ENCODE measurements at places on chromosomes 5 and 9. TPM values are rescaled to one million over a fixed set of nuclear protein-coding genes. Genes with fewer than 3 reads are reported as not detected.
A peak's percentile ranks its signal among the peaks of the same experiment; 100 is the strongest.

GRCh38 chr5:164679461-164679860, 1174.0 kb downstream of the MAT2B start:
- DNase-seq = no peak

DNA sequence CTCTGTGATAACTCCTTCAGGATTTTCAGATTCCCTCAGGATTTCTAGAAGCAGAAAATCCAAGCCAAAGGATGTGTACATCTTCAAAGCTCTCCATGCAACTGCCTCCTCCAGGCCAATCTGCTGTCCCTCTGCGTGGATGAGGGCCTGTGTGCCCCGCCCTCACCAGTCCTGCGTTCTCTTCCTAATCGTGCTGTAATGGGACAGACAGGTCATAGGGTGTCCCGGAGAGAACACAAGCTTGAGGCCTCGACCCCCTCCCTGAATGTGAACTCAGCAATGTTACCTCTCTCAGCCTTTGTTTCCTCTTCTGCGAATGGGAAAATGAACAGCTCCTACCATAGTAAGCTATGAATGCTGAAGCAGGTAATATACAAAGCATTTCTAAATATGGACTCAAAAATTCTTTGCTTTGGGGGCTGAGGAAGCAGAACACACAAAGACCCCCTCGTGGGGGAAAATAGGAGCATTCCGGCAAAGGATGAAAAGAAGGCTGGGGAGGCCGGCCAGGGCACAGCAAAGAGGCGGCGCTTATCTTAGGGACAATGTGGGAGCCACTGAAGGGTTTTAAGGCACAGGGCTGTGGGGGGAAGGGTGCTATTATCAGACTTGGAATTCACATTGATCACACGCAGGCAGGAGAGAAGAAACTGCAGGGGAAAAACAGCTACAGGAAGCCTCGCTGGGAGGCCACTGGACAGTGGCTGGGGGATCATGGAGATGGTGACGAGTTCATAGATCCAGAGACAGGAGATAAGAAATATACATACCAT, 57.2 kb upstream of the FBXW11 start:
- DNase-seq = no peak

DNA sequence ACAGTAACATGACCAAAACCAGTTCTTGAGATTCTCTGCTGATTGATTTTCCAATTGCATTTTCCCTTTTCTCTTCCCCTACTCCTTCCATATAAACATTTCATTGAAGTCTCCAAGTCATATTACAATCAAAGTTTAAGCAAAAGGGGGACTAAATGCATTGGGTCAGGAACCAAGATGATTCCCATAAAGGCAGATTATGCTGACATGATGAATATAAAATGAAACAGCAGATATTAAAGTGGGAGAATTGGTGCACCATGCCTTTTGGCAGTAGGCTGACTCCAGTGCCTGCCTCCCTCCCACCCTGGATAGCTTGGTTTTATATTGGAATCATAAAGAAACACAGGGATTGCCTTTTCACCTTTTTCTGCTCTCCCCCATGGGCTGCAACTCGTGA, 118.4 kb downstream of the ASTN2 start:
- no peak for DNase-seq

DNA sequence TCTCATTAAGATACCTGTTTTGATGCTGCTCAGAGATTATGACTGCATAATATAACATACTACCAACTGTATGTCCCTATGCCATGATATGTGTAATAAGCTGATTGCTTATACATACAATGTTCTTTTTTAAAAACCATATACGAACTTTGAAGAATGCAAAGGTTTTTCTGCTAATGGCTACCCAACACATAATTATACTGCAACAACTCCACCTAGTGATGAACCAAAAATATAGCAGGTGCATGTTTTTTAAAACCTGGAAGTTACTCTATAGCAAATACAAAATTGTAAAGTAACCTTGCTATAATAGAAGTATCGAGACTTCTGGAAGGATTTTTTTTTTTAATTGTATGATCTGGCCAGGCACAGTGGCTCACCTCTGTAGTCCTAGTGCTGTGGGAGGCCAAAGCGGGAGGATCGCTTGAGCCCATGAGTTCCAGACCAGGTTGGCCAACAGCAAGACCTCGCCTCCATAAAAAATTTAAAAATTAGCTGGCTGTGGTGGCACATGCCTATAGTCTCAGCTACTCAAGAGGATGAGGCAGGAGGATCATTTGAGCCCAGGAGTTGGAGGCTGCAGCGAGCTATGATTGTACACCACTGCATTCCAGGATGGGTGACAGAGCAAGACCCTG, 49.1 kb downstream of the HOMER1 start:
- no peak for DNase-seq

GRCh38 chr9:127196826-127197145, 67.8 kb upstream of the GARNL3 start:
- no peak for DNase-seq

GRCh38 chr9:25733336-25733982, 55.2 kb upstream of the TUSC1 start:
- DNase-seq = no peak

DNA sequence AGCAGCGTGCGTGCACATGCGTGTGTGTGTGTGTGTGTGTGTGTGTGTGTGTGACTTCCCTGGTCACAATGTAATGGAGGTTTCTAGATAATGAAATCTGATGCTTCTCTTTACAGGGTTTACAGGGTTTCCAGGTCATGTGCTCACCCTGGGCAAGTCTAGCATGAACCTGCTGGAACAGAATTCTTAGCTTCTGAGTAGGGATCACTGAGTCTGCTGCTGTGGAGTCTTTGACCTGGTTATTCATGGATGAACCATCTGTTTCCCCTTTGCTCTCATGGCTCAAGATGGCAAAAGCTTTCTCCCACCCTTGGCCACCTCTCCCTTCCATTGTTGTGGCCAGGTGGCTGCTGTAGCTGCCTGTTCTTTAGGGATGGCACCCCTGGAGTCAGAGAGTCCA, 111.6 kb upstream of the SHB start:
- no peak for DNase-seq

DNA sequence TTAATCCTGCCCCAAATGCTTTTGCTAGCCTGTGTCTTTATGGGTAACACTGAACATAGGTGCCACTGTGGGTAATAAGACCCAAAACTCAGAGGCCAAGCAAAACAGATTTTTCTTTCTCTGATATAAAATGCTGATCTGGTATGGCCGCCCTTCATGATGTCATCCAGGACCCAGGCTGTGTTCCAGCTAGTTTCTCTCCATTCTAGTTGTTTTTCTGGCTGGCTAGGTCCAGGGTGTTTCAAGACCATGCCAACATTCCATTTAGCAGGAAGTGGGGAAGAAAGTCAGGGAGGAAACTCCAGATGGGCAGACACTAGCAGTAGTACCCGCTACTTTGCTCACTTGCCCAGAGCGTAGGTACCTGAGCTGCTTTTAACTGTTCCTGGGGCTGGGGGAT, 183.9 kb upstream of the OTULINL start:
- DNase-seq = no peak

- DNase-seq = no peak
Observed at GRCh38 chr5:38396766-38397165, 138.4 kb downstream of the EGFLAM start.

DNA sequence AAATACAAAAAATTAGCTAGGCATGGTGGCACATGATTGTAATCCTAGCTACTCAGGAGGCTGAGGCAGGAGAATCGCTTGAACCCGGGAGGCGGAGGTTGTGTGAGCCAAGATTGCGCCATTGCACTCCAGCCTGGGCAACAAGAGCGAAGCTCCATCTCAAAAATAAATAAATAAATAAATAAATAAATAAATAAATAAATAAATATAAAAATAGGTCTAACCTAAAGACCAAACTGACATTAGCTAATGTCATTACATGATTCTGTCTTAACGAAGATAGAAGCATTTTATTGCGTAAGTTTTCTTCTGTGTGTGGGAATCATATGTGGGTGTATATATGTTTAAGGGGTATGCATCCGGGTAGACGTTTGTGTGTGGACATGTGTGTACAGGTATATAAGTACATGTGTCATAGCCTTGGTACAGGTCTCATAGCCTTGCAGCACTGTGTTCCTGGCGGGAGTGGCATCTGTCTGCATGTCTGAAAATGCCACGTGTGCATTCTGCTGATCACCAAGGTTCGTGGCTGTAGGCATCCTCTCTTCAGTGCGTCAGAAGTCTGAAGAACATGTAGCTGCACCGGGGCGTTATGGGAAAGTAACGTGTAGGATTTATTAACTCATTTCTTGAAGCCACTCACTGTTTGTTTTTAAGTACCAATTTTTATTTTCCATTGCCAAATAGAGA, 298.1 kb downstream of the NR3C1 start:
- no peak for DNase-seq

GRCh38 chr9:78472111-78472510, 175.2 kb downstream of the PSAT1 start:
- no peak for DNase-seq

DNA sequence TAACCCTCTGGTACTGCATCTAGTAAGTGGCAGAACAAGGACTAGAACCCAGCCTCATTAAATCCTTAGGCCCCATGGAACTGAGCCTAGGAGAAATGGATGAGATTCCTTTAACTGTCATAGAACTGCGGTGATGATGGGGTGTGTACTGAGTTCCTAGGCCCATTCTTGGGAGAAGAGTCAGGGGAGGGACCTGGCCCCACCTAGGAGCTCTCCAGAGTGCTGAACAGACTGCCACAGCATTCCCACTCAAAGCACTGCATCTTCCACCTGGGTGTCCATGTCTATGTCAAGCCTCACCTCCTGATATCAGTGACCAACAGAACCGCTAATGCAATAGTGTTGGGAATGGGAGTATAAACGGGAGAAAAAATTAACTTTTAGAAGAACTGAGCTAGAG, 36.6 kb downstream of the TTLL11 start:
- DNase-seq = no peak

- no peak for DNase-seq
Observed at GRCh38 chr5:173327084-173327947, 898 bp downstream of the STC2 start.

DNA sequence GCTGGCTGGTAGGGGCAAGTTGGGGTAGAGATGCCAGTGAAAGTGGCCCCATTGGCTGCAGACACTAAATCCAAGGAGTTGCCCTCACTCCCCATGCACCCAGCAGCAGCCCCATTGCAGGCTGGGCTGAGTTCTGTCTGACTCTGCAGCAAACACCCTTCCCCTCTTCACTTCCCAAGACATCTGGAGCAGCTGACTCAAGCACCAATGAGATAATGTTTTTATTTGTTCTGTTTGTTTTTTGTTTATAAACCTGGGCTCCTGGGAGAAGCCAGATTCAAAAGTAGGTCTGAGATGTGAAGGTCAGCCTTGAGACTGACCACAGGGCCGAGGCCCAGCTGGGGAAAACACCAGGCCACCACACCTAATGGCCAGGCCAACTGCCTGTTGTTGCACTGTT, 545.9 kb upstream of the KLF4 start:
- no peak for DNase-seq

- DNase-seq = no peak
Observed at GRCh38 chr5:59591162-59591561, 302.4 kb downstream of the PDE4D start.

DNA sequence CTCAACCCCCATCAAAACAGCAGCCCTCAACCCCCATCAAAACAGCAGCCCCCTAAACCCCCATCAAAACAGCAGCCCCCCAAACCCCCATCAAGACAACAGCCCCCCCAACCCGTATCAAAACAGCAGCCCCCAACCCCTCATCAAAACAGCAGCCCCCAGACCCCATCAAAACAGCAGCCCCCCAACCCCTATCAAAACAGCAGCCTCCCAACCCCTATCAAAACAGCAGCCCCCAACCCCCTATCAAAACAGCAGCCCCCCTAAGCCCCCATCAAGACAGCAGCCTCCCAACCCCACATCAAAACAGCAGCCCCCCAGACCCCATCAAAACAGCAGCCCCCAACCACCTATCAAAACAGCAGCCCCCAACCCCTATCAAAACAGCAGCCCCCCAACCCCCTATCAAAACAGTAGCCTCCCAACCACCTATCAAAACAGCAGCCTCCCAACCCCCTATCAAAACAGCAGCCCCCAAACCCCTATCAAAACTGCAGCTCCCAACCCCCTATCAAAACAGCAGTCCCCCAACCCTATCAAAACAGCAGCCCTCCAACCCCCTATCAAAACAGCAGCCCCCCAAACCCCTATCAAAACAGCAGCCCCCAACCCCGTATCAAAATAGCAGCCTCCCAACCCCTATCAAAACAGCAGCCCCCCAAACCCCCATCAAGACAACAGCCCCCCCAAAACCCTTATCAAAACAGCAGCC, 1.2 kb downstream of the TPPP start:
- no peak for DNase-seq

- DNase-seq = no peak
Observed at GRCh38 chr9:16422114-16422513, 448.4 kb downstream of the BNC2 start.

GRCh38 chr9:134297083-134297410, 29.2 kb upstream of the RXRA start:
- no peak for DNase-seq

- no peak for DNase-seq
Observed at GRCh38 chr5:78591972-78592700, 56.4 kb downstream of the LHFPL2 start.

- DNase-seq = no peak
Observed at GRCh38 chr9:105959531-105959930, 265.2 kb downstream of the TMEM38B start.

- no peak for DNase-seq
Observed at GRCh38 chr5:175866377-175866907, 4.9 kb upstream of the CPLX2 start.

GRCh38 chr9:119033596-119033995, 335.6 kb downstream of the BRINP1 start:
- DNase-seq = no peak

- no peak for DNase-seq
Observed at GRCh38 chr9:13845460-13845859, 468.5 kb downstream of the NFIB start.

GRCh38 chr9:87527211-87527916, 29.7 kb downstream of the DAPK1 start:
- peak; percentile 12 for DNase-seq

- DNase-seq = no peak
Observed at GRCh38 chr9:99818500-99818899, 3.2 kb upstream of the NR4A3 start.

- DNase-seq = peak; percentile 67
Observed at GRCh38 chr9:97386733-97387503, 25.0 kb upstream of the TDRD7 start.

GRCh38 chr9:122382901-122383850, 12.4 kb downstream of the PTGS1 start:
- no peak for DNase-seq

GRCh38 chr5:114909424-114909823, 260.3 kb downstream of the TRIM36 start:
- no peak for DNase-seq

Gene PCDHGB6
- total RNA-seq = 8.2 TPM

Gene GHR
- total RNA-seq = 3.6 TPM

Gene IFNA13
- not detected for total RNA-seq

Gene DRD1
- 2.9 TPM for total RNA-seq

Gene ASPN
- total RNA-seq = 7.5 TPM

Gene TTLL11
- 10.9 TPM for total RNA-seq

Gene NADK2
- 36.8 TPM for total RNA-seq

Gene FUT7
- total RNA-seq = not detected

Gene PTPRD
- total RNA-seq = 20.9 TPM

Gene MCTP1
- 35.8 TPM for total RNA-seq

Gene RIGI
- 10.0 TPM for total RNA-seq

Gene LCN15
- not detected for total RNA-seq

Gene PCDHB2
- total RNA-seq = 1.8 TPM

Gene PCDHB15
- 4.3 TPM for total RNA-seq

Gene GPR21
- total RNA-seq = 7.8 TPM

Gene CCDC171
- total RNA-seq = 4.5 TPM

Gene ARID3C
- not detected for total RNA-seq

Gene RANBP3L
- total RNA-seq = 8.1 TPM

Data from ureter (tissue), 1 donor.